Muscle of leg (tissue), 16 donors: ENCODE measurements at places on chromosomes 6 and 20. TPM values are rescaled to one million over a fixed set of nuclear protein-coding genes. Genes with fewer than 3 reads are reported as not detected.

DNA sequence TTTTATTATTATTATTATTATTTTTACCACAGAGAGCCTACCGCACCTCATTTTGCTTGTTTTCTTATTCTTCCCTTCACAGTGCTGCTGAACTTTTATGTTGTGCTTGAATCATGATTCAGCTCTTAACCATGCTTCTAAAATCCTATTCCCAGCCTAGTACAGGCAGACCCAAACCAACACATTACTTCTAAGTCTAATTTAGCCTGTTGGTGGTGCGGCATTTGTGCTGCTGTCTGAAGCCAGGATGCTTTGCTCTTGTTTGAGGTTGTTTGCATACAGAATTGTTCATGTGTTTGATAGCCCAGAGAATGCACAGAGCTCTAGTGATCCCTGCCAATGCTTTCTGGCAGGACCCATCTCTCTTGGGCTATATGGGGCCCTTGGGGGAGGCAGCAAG lies 213.5 kb upstream of the KCNG1 start:
- peak; percentile 20 for DNase-seq

GRCh38 chr6:35302604-35303241 lies 5.1 kb downstream of the DEF6 start:
- peak; percentile 31 for DNase-seq

RIPOR3 gene
- 5.0 TPM for total RNA-seq

- no peak for DNase-seq
Observed at GRCh38 chr6:14642136-14642505, 524.5 kb downstream of the CD83 start.

- no peak for DNase-seq
Observed at GRCh38 chr20:50601511-50602431, 89.6 kb downstream of the RIPOR3 start.
